Esophagus mucosa (tissue), 1 donor: ENCODE measurements at places on chromosomes 4 and X. TPM values are rescaled to one million over a fixed set of nuclear protein-coding genes. Genes with fewer than 3 reads are reported as not detected.
A peak's percentile ranks its signal among the peaks of the same experiment; 100 is the strongest.

- peak; percentile 74 for ATAC-seq
Observed at GRCh38 chr4:78864405-78865024, 74.7 kb downstream of the PAQR3 start.

CCDC120 gene
- total RNA-seq: 27.7 TPM

RGN gene
- 0.20 TPM for total RNA-seq

SMIM10L2A gene
- 1.4 TPM for total RNA-seq

DNA sequence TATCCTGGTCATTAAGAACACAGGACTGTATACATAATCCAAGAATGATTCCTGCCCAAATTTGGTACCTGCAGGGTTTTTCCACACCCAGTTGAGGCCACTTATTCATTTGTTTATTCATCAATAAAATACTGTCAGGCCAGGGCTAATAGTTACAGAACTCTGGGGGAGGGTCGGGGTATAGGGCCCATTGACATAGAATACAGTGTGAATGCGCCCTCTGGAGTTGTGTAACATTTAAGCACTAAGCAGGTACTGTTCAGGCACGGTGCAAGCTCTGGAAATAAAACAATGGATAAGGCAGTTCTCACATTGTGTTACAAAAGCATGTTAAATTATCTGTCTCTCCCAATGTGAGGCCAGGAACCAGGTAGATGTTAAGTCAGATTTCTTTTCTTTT is 30.8 kb upstream of the LRBA start:
- no peak for ATAC-seq

GABRA4 gene
- 0.56 TPM for total RNA-seq

- no peak for ATAC-seq
Observed at GRCh38 chr4:172851534-172851933, 317.1 kb upstream of the GALNT7 start.

- ATAC-seq: peak; percentile 98
Observed at GRCh38 chr4:67545199-67546003, at the start of gene CENPC. TSS of gene CENPC (minus strand) at chr4:67545503. CDS start at chr4:67545355, 148 bp downstream.

RNF150 gene
- 1.6 TPM for total RNA-seq

GRCh38 chr4:123096038-123096437 is 173.6 kb upstream of the NUDT6 start:
- no peak for ATAC-seq

MAB21L2 gene
- not detected for total RNA-seq

DOK7 gene
- 0.36 TPM for total RNA-seq

DNA sequence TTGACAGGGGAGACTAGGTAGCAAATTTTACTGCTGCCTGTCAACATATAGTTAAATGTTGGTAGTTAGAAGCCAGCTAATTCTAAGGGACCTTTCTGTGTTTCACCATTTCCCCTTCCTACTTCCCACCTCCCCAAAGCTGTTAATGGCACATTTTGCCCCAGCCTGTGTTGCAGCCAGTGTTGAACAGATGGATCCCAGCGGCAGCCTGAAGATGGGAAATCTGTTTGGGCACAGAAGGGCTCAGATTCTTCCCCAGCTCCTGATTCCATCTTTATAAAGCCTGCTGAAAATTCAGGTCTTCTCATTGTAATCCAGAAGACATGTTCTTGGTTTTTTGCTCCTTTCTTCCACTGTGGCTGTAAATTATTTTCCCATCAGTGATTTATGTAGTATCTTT is 89.0 kb downstream of the SPRY1 start:
- ATAC-seq: no peak

- ATAC-seq: no peak
Observed at GRCh38 chr4:125838924-125839323, 524.2 kb downstream of the FAT4 start.

- peak; percentile 69 for ATAC-seq
Observed at GRCh38 chrX:49166914-49167739, 4.6 kb downstream of the MAGIX start.

GRCh38 chr4:114349543-114350175 is 248.9 kb upstream of the UGT8 start:
- ATAC-seq: peak; percentile 81

PNMA6A gene
- 0.12 TPM for total RNA-seq

GRCh38 chr4:150769845-150770244 is 187.9 kb downstream of the MAB21L2 start:
- no peak for ATAC-seq

DNA sequence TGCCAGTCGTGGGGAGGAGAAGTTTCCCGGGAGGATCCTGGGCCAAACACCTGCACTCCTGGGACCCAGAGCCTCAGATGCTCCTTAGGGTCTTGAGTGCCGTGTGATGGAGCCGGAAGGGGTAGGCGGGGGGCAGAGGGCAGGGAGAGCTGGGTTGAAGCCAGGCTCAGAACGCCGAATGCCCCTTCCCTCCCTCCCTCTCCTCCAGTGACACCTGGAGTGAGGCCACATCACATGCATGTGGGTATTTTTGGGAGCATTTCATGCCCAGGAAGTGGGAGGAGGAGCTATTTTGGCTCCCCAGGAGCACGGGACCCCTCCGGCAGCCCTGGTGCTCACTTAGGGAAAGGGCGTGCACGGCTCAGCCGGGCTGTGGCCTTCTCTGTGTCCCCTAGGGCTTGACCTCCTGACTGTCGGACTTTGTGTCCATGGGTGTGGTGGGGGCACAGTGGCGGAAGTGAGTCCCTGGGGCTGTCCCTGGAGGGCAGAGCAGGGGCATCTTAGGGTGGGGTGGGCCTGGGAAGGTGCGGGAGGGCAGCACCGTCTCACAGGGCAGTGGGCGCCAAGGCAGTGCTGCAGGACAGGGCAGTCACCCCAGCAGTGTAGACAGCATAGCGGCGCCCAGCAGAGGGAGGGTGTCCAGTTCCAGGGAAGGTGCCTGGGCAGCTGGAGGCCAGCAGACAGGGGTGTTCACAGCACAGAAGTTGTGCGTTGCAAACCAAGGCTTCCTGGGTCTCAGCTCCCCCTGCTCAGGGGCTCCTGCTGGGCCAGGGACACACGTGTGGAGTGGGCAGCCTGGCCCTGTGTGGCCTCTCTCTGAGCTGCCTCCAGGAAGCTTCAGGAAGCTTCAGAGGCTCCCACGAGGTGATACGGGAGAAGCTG is 4.9 kb upstream of the CPLX1 start:
- no peak for ATAC-seq

GRCh38 chr4:6273661-6273990 is 4.0 kb downstream of the WFS1 start:
- no peak for ATAC-seq

DNA sequence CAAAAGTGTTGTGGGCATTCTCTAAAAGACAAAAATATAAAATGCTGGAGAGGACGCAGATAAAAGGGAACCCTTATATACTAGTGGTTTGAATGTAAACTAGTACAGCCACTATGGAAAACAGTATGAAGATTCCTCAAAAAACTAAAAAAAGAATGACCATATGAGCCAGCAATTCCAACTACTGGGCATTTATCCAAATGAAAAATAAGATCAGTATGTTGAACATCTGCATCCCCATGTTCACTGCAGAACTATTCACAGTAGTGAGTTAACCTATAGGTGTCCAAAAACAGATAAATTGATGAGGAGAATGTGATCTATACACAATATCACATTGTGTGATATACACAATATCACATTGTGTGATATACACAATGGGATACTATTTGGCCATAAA is 1615.3 kb downstream of the PCDH18 start:
- no peak for ATAC-seq

PLRG1 gene
- total RNA-seq: 77.9 TPM

PABPC4L gene
- 0.28 TPM for total RNA-seq

GRCh38 chr4:157128395-157128794 is 52.4 kb downstream of the GLRB start:
- ATAC-seq: no peak

GRCh38 chrX:2967998-2968909 is 38.1 kb upstream of the ARSH start:
- peak; percentile 38 for ATAC-seq

DNA sequence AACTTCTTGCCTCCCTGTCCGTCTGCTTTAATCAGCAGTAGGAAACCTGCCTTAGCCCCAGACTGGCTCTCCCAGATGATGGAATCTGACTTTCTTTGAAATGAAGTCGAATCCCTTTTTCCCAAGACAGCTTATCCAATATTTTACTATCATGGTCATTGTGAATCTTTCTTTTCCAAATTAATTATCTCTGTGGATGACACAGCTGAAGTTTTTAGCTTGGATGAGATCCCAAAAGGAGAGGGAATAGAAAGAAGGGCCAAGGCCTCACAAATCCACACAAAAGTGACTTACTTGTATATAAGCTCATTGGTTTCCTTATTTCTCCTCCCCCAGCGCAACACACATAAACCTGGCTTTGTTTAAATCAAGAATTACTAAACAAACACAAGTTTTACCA is 100.6 kb downstream of the RASL11B start:
- ATAC-seq: no peak

DNA sequence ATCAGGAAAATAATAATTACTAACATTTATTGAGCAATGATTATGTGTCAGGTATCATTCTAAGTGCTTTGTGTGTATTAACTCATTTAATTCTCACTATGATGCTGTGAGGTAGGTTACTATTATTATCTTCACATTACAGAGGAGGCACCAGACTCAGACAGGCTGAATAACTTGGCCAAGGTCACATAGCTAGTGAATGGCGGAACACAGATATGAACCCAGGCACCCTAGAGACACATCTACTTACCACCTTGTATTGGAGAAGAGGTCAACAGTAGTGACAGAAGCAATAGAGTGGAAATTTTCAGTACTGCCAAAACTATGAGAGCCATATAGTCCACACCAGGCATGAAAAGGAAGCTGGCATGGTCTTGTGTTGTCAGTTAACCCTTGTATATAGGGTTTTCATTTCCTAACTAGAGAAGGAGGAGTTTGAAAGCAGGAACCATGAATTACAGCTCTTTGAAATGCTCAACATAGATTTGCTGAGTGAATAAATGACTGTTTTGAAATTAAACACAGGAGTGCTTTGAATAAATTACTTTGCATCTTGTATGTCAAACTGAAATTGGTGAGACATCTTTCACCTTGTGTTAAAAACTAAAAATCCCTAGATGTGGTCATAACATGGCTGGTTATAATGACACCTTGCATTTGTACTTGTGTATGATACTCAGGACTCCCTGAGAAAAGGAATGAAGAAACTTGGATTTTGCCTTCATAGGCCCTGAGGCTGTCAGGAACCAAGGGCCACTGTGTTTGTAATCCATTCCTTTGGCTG is 71.8 kb downstream of the RTL9 start:
- no peak for ATAC-seq

GRCh38 chr4:119050527-119051090 is 85.0 kb upstream of the MYOZ2 start:
- ATAC-seq: no peak

- no peak for ATAC-seq
Observed at GRCh38 chrX:42934020-42934726, 156.2 kb upstream of the PPP1R2C start.
